Neural crest cell (in vitro differentiated cells): ENCODE measurements at places on chromosomes 6 and 20.

DNA sequence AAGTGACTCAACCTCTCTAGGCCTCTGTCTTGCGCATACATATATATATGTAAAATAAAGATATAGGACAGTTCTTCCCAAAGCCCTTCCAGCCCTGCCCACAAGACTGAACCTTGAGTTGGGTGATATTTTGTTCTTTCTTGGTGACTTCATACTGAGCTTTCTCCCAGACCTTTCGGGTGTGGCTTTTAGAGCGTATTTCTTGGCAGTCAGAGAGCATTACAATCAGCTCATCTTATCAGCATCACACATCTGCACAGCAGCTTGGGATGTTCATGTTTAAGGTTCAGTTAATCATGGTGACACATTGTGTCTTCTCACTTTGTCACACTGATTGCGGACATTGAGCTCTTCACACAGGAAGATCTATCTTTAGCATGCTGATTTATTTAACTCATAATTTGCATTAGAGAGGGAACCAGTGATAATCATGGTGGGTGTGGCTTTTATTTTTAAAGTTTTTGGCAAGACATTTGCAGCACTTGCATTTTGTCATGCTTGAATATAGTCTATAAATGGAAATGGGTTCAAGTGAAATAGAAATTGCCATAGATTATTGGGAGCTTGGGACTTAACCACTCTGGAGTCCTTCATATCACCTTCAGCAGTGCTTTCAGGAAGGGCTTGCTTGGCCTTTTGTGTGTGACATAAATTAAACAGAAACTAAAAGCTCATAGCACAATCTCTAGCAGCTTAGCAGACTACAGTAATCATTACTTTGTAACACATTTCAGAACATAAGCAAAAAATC, 8.3 kb downstream of the KIF3B start:
- DNase-seq, result no peak

- no peak for DNase-seq
Measured at GRCh38 chr20:62426699-62427131, 624 bp downstream of the RBBP8NL start.

DNA sequence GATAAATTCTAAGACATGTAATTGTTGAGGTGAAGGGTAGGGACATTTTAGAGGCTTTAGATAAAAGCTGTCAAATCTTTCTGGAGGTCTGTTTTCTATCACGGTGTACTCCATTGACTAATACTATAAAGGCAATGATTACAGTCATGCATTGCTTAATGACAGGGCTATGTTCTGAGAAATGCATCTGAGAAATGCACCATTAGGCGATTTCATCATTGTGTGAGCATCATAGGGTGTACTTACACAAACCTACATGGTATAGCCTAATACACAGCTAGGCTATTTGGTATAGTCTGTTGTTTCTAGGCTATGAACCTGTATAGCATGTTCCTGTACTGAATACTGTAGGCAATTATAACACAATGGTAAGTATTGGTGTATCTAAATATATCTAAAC, 71.3 kb upstream of the FYN start:
- no peak for DNase-seq

GRCh38 chr6:47034926-47035325, 7.2 kb downstream of the ADGRF1 start:
- DNase-seq, result no peak

DNA sequence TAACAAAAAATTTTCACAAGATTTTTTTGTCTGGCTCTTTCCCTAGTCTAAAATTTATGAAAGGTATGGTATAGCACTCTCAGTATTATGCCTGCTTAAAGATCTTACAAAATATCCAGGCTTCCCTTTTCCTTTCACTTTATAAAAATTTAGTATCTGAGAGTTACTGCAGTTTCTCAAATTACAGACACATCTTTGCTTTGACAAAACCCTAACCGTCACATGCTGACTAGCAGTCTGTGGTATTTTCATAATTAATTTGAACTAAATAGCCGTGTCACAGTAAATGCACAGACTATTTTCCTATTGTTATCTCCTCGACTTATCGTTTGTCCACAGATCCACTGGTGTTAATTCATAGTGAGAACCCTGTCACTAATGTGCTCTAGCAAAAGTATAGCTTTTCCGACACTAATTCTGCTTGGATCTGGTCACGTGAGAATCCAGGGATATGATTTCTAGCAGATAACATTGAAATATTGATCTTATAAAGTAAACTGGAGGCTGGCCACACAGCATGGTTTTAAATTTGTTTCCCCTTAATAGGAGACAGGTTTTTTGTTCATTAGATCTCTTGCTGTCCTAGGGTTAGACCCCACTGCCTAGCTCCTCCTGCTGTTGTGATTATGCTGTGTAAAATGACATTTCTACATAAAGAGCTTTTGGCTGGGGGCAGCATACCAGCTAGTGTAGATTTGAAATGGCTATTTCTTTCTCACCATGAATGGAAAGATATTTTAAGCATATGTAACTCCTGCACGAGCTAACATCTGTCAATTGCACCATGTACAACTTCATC, 340.6 kb upstream of the SASH1 start:
- DNase-seq, result no peak

DNA sequence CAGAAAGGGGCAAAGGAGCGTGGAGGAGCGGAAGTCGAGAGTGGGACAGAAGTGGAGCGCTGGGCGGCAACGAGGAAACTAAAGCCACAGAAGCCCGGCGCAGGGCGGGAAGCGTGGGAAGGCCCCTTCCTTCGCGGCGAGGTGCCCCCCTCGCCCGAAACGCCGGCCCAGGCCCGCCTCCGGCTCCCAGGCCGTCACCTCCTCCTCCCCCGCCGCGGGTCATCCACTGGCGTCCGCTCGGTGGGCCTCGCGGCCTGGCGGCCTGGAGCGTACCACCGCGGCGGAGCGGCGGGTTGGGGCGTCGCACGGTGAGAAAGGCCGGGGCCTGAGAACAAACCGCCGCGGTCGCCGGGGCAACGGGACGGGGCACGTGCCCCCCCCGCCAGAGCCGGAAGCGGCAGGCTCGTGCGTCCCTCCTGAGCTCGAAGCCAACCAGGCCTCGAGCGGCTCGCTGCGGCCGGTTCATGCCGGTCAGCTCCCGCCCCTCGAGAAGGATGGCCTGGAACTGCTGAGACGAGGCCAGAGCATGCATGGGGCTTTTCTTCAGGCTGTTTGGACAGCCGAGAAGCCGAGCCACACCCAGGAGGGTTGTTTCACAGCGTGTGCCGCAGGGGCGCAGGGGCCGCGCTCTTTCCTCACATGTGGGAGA, at the start of gene TCP11:
Gene TCP11, minus strand, starts transcription at position 333 of the 649 bp plus-strand sequence. CDS start 469 bp downstream, outside the sequence.
- DNase-seq, result no peak

DNA sequence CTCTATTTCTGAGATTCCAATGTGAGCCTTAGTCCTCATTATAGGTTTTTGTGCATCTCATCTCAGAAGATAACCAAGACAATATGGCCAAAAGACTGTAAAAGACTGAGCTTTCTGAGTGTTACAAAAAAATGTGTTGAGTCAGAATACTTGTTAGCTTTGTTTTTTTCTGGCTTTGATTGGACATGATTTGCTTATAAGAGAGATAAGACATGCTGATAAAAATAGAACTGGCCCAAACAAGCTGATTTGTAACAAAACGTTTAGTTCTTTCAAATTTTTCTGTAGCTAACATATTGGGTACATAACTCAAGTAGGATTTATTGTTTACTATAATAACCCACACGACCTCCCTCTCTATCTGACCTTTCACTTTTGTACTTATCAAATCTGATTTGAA, 32.9 kb downstream of the FILIP1 start:
- DNase-seq, result no peak

- DNase-seq, result no peak
Measured at GRCh38 chr20:1130058-1130694, 11.8 kb downstream of the PSMF1 start.

DNA sequence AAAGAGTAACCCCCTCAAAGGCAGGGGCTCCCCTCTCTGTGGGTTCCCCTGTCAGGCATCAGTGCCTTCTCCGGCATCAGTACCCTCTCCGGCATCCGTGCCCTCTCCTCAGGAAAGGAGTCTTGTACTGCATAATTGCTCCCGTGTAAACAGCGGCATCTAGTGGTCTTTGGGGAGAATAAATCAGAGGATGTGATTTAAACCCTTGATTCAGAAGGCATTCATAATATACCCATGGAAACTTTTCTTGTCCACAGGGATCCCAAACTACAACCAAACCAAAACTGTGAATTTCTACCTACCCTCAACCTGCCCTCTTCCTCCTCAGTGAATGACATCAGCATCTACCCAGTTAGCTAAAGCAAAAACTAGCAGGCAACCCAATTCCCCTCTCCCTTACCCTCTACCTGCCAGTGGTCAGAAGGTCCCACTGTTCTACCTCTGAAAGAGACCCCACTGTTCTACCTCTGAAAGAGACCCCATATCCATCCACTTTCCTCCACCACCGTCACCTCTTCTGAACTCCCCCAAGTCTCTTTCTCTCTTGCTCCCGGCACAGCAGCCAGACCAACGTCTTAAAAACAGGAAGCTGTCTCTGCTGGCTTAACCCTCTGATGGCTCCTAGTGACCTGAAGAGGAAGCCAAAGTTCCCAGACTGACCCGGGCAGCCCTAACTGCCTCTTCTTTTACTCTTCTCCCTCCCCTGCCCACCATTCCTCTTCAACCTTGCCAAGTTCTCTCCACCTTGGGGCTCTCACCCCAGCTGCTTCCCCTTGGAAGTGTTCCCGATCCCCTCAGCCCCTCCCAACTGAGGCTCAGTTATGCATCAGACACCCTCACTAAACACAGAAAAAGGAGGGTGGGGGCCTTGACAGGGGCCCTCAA, 27.2 kb downstream of the UBE2V1 start:
- peak; percentile 45 for DNase-seq

DNA sequence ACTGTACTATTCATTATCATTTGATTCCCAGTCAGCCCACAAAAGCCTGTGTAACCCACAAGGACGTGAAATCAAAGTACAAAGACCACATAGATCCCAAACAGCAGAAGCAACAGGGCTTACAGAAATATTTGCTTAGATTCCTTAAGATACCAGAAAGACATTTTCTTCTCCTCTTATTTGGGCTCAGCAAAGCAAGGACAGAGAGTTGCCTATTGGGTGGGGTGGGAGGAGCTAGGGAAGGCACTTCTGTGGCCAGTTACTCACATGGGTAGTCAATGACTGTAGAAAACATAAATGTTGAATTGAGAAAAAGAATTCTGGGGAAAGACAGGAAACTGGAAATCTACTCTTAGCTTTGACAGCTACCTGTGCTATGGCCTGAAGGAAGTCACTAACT, 19.8 kb downstream of the PDE7B start:
- no peak for DNase-seq

DNA sequence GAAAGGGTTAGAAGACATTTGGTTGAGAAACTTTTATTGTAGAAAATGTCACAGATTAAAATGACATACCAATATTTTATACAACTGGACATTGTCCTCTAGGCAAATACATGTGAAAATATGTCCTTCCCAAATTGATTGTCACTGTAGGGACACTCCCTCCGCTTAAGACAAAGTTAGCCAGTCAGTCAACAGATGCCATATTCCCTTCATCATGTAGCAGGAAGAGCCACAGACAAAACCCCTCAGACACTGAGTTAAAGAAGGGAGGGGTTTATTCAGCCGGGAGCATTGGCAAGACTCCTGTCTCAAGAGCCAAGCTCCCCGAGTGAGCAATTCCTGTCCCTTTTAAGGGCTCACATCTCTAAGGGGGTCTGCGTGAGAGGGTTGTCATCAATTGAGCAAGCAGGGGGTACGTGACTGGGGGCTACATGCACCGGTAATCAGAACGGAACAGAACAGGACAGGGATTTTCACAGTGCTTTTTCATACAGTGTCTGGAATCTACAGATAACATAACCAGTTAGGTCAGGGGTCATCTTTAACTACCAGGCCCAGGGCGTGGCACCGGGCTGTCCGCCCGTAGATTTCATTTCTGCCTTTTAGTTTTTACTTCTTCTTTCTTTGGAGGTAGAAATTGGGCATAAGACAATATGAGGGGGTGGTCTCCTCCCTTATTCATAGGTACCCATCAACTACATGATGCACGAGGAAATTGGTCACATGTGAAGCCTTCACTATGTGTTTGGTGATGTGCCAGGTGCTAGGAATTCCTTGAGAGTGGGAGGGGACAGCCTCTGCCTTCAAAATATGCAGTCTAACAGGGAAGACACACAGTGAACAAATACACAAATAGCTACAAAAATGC, 155.7 kb upstream of the CDYL start:
- no peak for DNase-seq

DNA sequence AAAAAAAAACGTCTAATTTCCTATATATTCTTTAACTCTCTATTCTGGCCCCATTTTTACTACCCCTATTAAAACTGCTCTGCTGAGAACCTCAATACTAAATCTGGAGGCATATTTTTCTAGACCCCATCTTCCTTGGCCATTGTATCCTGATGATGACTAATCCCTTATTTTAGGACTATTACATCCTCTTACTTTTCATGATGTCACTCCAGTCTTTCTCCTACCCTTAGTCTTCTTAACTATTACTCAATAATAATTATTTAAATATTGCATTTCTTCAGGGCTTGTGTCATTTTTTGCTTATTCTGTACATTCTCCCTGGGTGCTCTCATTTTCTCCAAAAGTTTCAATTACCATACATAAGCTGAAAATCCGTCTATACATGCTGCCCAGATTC, 6.4 kb downstream of the FBXO30 start:
- no peak for DNase-seq

DNA sequence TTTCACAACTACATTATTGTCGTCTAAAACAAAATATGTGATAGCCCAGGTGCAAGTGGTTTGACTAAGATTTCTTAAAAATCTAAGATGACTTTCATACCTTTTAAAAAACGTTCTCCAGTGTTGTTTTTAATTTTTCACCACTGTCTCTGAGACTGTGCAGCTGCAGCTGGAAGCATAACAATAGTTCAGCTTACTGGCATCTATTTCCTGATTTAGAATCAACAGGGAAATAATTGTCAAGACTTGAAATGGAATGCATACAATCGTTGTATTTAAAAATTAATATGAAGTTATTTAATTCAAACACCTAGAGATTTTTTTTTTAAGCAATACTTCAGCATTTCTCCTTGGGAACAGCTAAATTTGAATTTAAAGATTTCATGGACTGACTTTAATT, 982.0 kb upstream of the EPHA7 start:
- no peak for DNase-seq
